Testis (tissue), 5 donors: ENCODE measurements at places on chromosomes 16 and 17. TPM values are rescaled to one million over a fixed set of nuclear protein-coding genes. Genes with fewer than 3 reads are reported as not detected.

Gene MYOCD
- total RNA-seq = 7.6 TPM

Gene NLRC5
- total RNA-seq = 14.9 TPM

Gene GOSR2
- 72.2 TPM for total RNA-seq

Gene MYH1
- total RNA-seq = 0.93 TPM

Gene DNAH9
- 19.4 TPM for total RNA-seq

Gene PRSS53
- 6.1 TPM for total RNA-seq

Gene SLFN5
- total RNA-seq = 5.9 TPM

Gene FBXO39
- 19.9 TPM for total RNA-seq

Gene NPIPB6
- 36.3 TPM for total RNA-seq

Gene RAB26
- total RNA-seq = 3.6 TPM

Gene C16orf86
- total RNA-seq = 43.4 TPM

Gene ENGASE
- 48.5 TPM for total RNA-seq

Gene MMP2
- 111 TPM for total RNA-seq

Gene FOXF1
- total RNA-seq = 2.0 TPM

Gene LRRC75A
- total RNA-seq = 44.5 TPM

Gene ABCA3
- 38.1 TPM for total RNA-seq
